ENCODE measurements at places on chromosomes 5 and 9. TPM values are rescaled to one million over a fixed set of nuclear protein-coding genes. Genes with fewer than 3 reads are reported as not detected.

GRCh38 chr5:53114988-53115387 is 5.4 kb upstream of the MOCS2 start:
- no peak for DNase-seq

- DNase-seq: peak; percentile 71
Observed at GRCh38 chr5:154179846-154180710, 10.5 kb upstream of the GALNT10 start.

- DNase-seq: no peak
Observed at GRCh38 chr5:178211095-178212048, 7.0 kb downstream of the HNRNPAB start.

GRCh38 chr9:87718852-87719612 is 6.9 kb upstream of the CTSL start:
- no peak for DNase-seq

- DNase-seq: no peak
Observed at GRCh38 chr5:128271859-128272464, 188.4 kb downstream of the SLC12A2 start.

GRCh38 chr9:122777935-122778627 is 10.7 kb upstream of the OR5C1 start:
- DNase-seq: no peak

GRCh38 chr9:7394002-7394774 is 405.4 kb downstream of the DMAC1 start:
- no peak for DNase-seq

- no peak for DNase-seq
Observed at GRCh38 chr9:136463578-136463977, 19.3 kb downstream of the SEC16A start.

- DNase-seq: no peak
Observed at GRCh38 chr5:53030893-53031292, 41.7 kb downstream of the ITGA2 start.

- no peak for DNase-seq
Observed at GRCh38 chr5:175448276-175448675, 4.3 kb upstream of the DRD1 start.

DNA sequence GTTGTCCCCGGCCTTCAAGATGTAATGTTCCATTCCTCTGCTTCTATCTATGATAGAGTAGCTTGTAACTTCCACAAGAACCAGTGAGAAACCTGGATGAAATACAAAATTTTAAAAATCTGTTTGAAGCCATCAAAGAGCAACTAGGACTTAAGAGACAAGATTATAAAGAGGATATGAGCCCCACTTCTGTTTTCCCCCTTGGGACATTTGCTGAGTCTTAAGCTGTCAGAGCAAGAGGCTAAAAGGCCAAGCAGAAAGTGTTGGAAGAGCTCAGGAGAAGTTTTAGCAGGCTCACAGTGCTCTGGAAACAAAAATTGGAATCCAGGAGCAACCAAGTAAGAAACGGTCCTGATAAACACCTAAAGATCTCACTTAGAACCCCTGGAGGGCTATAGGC is 76.1 kb downstream of the ADRB2 start:
- no peak for DNase-seq

DNA sequence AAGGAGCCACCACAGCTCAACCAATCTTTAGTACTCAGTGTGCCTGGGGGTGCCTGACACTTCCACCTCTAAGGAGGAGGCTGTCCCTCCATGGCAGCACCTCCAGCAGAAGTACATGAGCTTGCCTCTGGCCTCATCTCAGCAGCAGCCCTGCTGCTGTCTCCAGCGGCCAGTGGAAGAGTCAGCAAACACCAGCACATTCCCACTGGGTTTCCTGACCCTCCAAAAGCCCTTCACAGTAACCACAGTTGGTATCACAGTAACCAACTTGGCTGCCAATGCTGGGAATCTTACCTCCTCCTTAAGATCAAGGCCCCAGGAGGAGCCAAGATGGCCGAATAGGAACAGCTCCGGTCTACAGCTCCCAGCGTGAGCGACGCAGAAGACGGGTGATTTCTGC is 29.4 kb downstream of the FSTL4 start:
- DNase-seq: no peak

GRCh38 chr9:82808478-82808877 is 254.5 kb downstream of the RASEF start:
- no peak for DNase-seq

DNA sequence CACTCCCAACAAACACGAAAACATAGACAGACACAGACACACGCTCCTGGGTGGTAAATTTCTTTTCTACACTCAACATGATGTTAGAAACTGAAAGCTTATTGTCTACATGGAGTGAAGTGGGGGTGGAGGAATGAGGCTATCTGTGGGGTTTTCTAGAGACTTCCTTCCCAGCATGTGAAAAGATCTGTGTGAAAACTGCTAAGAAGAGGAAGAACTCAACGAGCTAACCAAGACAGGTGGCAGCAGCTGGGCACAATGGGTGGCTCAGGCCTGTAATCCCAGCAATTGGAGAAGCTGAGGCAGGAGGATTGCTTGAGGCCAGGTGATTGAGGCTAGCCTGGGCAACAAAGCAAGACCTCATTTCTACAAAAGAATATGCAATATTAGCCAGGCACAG is 7.6 kb downstream of the FYB1 start:
- DNase-seq: peak; percentile 68

GRCh38 chr9:111362526-111362925 is 32.5 kb upstream of the OR2K2 start:
- DNase-seq: no peak

Gene SOHLH1
- not detected for total RNA-seq

Gene IFNA6
- total RNA-seq: not detected

Gene SV2C
- total RNA-seq: not detected

Gene FAM151B
- not detected for total RNA-seq

Gene SLC6A7
- total RNA-seq: not detected

Gene ABL1
- total RNA-seq: 28.1 TPM

Gene SMIM33
- total RNA-seq: not detected

Gene CHD1
- 68.0 TPM for total RNA-seq

Gene IL5
- 7.2 TPM for total RNA-seq

Gene LCP2
- total RNA-seq: 360 TPM

Gene HRH2
- total RNA-seq: 2.5 TPM

Gene MLANA
- total RNA-seq: not detected

Gene LEAP2
- total RNA-seq: 2.7 TPM

Gene CDO1
- not detected for total RNA-seq

Gene ZDHHC11
- 24.5 TPM for total RNA-seq

Gene PAXX
- total RNA-seq: 118 TPM

Data from natural killer cell treated with Interleukin-12 subunit alpha and Interleukin-12 subunit beta and Interleukin-15 and Interleukin-18, amount 100 ng/mL, for 72 hours (primary cell).